ENCODE measurements at places on chromosomes 7 and 10.

- no peak for DNase-seq
Observed at GRCh38 chr10:73405556-73405955, 8.3 kb downstream of the ANXA7 start.

GRCh38 chr7:102288285-102288930, 1.7 kb downstream of the SH2B2 start:
- DNase-seq: no peak

DNA sequence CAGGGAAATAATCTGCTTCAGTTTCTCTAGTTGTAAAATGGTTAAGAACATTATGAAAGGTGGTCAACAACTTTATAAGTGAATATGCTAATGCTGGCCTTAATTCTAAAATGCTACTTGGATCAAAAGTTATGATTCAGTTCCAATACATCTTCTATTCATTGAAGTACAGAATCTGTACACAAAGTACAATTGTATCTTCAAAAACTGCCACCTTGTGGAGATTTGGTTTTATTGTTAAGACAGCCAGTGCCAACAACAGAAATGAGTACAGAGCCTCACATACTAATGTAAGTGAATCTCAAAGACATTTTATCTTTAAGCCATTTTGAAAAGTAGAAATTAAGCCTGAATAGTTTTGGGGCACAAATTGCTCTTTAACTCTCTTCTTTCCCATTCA, 194.0 kb downstream of the CFTR start:
- no peak for DNase-seq

DNA sequence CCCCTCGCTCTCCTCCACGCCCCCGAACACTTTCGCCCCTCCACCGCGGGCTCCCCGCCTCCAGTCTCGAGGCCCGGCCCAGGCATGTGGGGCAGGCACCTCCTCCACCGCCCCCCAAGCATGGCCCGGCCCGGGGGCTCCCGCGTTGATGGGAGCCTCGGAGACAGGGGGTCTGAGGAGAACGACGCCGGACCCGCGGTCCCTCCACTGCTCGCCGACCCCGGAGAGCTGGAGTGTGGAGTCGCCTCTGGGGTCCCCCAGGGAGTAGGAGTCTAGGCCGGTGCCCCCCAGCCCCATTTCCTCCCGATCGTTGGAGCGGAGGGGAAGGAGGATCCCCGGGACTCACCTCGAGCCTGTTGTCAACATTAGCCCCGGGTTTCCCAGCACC, 206 bp downstream of the UPF2 start:
- DNase-seq: no peak

DNA sequence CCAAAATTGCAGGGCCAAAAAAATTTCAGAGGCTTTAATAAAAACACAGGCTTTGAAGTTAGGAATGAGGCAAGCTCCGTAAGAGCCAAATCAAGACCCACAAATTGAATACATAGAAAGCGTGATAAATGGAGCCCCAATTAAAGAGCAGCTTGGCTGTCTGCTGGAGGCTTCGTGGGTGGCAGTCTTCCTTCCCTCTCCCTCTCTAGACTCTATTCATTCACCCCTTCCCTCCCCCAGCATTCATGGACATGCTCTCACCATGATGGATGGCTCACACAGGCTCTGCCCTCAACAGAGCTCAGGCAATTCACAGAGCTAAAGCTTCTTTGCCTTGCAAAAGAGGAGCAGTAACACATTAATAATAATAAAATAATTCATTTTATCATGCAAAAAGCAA, 214.1 kb downstream of the HERPUD2 start:
- DNase-seq: no peak

DNA sequence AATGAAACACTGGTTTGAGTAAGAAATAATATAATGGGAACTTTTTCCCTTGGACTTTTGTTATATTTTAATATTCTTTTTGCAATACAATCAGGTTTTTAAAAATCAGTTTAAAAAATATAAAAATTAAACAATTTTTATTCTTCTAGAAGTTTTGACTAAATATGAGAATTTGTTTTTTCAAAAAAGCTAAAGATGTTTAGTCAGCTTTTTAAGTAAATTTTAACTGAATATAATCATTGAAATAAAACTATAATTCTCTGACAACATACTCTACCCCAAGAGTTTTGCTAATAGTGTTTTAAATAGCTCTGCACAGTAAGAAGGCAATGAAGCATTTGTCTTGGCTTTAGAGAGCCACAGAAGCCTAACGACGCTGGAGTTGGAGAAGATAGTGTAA, 70.5 kb downstream of the IQUB start:
- no peak for DNase-seq

DNA sequence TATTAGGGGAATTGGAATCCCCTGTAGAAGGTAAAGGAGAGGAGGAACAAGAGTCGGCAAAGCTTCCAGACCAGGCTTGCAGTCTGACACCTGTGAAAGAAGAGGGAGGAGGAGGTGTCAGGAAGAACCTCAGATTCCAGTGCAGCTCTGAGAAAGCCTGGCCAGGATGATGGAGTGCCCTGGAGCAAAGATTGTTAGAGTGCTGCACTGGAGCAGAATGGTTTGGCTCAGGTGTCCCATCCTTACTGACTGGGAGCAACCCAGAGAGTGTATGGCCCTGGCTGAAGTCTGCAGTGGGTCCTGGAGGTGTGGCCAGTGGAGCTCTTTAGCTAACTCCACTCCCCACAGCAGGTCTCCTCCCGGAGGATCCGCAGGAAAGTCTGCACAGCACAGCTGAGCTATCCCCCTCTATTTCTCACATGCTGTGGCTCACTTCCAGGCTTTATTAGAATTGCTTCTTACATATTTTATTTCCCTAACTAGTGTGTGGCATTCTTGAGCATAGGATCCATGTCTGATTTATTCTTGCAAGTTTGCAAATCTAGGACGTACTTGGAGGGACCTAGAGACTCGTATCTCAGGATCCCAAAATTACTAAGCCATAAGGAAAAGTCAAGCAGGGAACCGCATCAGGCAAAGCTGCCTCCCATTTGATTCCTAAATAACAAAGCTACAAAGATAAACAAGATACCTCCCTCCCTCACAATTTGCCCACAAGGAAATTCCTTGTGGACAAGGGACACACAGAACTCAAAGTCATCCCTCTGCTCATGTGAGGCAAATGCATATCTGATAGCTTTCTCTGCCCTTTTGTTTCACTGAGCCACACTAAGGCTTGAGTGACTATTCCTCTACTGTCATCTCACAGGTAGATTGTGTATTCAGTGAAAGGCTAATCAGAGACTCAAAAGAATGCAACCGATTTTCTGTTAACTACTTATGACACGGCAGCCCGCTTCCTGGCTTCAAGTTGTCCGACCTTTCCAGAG, 58.8 kb downstream of the VIM start:
- DNase-seq: no peak

DNA sequence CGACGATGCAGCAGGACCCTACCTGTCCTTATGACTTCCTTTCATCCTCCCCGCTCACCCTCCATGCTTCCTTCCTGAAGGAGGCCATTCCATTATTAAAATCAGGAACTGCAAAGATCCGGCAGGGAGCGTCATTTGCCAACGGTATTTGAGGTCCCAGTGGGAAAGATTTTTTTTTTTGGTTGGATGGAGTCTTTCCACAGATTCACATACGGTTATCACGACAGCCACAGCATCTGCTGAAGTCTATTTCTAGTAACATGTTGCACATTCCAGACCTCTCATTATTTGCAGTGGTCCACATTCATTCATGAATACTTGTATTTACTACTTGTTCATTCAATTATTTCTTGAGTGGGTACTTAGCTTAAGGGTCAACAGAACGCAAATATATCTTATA, 94.7 kb upstream of the LYZL2 start:
- DNase-seq: no peak

DNA sequence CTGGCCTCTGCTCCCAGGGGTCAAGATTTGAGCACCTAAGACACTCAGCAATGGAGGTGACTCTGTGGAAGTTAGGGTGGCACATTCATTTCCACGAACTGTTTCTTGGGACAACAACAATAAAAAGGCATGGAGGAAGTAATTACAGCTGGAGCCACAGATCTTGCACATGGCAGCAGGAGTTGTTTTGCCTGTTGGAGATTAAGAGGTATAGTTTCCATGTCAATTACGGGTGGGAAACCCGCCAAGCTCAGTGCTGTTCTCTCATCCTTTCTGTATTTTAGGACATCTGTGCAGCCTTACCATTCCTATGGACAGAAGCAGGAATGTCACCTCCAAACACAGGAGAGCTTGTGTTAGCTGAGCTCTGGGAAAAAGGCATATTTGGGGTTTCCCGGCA, 201.2 kb downstream of the SNX10 start:
- no peak for DNase-seq

DNA sequence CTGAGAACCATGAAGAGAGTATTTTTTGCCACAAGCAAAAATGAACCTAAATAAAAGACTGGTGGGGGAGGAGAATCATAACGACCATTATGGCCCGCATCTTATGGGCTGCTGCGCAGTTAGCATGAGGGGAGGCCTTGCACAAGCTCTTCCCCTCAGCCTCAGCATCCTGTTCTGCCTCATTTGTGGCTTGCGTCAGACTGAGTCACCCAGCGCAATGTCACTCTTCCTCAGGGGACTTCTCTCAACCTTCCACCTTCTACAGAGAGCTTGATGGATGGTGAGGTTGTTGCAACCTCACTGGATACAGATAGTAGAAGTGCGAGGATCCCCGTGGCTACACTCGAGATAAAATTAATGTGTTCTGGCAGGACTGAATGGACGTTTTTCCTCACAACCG, 16.8 kb upstream of the GPR15LG start:
- no peak for DNase-seq

- no peak for DNase-seq
Observed at GRCh38 chr10:83122336-83122735, 1017.0 kb upstream of the GHITM start.

- no peak for DNase-seq
Observed at GRCh38 chr10:62632071-62632809, 172.3 kb upstream of the ADO start.

DNA sequence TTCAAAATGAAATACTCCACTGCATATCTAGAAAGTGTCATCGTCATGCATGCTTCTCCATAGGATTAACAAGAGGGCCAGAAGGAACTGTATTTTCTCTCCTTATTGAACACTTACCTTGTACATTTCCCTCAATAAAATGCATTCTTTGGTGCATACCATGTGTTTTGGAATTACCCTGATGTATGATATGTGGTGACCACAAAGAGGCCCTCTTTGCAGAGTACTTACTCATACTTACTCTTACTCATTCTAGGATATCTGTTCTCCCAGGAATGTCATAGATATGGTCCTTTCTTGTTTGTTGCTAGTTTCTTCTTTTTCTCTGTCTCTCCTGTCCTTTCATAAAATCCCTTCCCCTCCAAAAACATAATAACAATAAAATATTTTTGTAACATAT, 1087.1 kb upstream of the POT1 start:
- DNase-seq: no peak

- DNase-seq: no peak
Observed at GRCh38 chr10:73168465-73168803, 515 bp downstream of the FAM149B1 start.

DNA sequence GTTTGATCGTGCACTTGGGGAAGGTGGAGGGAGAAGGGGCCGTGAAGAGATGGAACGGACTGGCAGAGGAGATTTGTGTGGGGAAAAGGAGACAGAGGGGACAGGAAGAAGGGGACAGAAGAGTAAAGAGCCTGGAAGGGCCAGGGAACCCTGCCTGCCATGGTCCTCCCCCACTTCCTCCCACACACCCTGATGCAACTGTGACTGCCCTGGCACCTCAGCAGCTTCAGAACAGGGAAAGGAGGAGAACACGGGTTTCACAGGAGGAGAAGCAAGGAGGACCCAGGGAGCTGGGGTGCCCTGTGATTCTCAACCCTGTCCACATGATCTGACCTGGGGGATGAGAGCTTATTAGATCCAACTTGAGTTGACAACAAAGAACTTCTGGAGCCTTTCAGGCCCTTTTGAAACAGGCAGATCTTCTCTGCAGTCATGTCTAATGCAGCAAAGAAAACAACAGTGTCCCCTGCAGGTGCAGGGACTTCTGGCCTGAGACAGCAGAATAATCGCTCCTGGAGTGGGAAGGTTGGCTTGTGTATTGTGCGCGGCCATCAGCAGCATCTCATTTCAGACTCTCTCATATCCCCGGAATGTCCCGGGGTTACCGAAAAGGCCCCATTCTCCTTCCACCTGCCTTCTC, 421.6 kb downstream of the PAXIP1 start:
- DNase-seq: no peak

DNA sequence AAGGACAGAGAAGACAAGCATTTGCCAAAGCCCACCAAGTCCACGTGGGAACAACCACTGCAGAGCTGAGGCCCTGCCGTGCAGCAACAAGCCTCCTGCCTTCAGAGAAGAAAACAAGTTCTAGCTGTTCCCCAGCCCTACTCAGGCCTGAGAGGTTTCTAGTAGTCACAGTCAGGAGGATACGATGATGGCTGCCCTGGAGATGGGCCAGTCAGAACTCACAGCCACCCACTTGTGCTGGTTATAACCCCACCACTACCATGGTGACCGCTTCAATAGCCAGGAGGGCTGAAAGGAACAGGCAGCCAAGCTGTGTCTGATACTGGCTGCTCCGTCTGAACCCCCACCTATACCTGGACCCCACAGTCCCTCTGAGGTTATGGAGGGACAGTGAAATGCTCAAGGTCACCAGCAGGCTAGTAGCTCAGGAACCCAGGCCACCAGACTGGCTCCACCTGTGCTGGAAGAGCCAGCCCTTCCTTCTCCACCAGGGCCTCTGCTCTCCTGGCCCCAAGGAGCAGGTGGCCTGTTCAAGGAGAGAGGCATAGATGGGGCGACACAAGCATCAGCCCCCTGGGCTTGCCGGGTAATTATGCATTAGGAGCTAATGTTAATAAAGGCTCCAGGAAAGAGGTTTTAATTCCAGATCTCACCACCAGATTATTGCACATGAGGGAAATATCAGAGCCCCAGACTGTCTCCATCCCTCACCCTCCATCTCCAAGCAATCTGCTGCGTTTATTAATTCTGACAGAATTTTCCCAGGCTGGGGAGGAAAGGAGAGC, 125.8 kb upstream of the PCBD1 start:
- DNase-seq: no peak

- DNase-seq: no peak
Observed at GRCh38 chr7:38748056-38748610, 117.0 kb upstream of the AMPH start.

GRCh38 chr10:78904196-78904595, 164.6 kb upstream of the ZMIZ1 start:
- DNase-seq: no peak

GRCh38 chr7:31003097-31003496, 39.3 kb downstream of the GHRHR start:
- DNase-seq: no peak

GRCh38 chr7:151491859-151492258, 27.8 kb downstream of the RHEB start:
- no peak for DNase-seq

DNA sequence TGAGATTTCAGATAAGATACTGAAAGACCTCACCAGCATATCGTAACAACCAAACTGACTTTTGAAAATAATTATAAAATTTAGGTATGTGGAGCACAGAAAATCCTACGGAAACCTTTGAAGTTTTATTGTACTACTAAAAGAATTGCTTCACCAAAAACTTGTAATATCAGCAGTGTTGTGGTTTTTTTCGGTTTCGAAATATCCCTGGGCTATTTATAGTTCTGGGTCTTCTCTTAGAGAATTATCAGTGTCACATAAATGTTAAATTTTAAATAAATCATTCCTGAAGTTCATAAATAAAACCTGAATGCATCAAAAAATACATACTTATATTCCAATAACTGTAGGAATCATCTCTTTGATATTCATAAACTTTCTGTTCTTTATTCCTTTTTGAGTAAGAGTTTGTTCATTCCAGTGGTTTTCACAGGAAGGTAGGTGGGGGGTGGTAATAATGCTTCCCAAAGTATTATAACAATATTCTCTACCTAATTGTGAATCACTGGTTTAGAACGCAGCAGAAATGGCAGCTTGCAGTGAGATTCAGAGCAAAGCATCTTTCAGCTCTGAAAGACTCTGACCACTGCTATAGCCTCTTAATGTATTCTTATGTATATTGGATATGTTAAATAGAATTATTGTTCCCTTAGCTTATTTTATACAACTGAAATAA, 60.2 kb downstream of the ZNF277 start:
- DNase-seq: no peak
